ENCODE measurements at places on chromosomes 3 and 15.

DNA sequence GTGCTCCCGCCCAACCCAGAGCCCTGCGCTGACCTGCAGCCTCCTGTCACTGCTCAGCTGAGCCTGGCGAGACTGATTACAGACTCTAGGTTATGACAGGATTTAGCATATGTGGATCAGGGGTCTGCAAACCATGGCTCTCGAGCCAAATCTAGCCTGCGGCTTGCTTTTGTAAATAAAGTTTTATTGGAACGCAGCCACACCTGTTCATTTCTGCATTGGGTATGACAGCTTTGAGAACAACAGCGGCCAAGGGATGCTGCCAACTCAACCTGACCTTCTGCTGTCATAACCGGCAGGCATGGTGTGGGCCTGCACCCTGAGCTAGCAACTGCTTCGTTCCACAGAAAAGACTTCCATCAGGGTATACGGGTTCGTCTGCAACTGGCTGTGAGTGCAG is 50.5 kb upstream of the IQSEC1 start:
- no peak for DNase-seq

DNA sequence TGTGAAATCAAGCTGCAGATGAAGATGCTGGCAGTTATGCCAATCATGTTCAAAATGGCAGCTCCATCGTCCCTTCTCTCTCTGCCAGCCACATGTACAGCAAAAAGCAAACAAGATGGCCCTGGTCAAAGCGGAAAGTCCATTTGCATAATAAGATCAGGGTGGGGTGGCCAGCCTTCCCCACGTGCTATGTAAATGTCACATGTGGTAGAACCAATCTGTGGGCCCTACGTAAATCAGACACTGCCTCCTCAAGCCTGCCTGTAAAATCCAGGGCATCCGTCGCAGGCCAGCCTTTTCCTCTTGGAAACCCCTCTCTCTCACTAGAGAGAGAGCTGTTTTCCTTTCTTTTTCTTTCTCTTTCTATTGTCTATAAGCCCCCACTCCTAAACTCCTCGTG is 243.5 kb upstream of the KBTBD8 start:
- DNase-seq, result no peak

DNA sequence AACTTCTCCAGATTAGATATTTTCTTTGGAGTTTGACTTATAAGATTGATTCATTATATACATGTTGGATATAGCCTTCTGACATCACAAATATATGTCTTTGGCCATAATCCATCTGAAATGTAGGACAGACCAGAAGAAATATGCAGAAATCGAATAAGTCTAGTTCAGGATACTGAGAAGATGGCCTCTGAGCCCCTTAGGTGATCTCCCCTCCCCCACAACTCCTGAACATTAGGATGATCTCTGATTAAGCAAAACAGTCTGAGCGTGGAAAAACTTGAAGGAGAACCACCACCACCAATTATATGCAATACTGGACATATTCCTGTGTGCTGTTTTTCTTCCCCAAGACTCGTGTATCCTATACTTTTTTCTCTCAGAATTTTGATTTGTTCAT is 3.2 kb downstream of the SETD5 start:
- no peak for DNase-seq

DNA sequence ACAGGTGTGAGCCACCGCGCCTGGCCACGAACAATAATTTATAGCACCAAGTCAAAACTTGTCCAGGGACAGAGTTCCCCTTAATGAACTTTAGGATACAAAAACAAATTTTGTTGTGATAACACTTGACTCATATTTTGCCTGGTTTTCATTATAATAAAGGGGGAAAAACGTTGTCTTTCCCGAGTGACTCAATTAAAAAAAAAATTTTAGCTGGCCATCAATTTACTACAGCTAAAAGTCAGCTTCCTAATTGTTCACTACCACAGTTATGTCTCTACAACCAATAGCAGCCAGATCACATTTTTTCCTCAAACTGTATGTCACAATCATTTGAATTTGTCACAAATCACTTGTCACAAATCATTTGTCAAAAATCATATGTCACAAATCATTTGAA is 116.0 kb downstream of the P3H2 start:
- no peak for DNase-seq

- DNase-seq, result no peak
Observed at GRCh38 chr3:190849607-190850006, 12.9 kb downstream of the GMNC start.

DNA sequence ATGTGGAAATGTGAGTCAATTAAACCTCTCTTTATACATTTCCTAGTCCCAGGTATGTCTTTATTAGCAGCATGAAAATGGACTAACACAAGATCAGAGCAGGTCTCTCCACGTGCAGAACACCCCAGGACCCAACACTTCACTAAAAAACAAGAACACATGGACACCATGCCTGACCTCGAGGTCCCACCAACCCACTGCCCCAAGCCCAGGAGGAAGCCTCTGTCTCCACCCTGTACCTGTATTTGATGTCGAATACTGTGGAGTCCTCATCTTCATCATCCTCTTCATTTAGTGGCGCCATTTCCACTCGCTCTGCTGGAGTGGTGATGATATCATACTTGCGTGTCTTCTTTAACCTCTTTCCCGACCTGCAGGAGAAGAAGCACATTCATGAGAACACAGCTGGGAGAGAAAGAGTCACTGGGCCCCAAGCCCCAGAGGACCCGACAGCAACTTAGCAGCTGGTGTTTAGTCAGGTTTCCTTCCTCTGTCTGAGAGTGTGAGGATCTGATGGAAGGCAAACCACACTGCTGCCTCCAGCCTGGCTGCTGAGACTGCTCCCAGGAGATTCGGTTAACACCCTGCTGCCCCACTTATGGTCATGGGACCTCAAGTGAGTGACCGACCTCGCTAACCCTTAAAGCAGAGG is 25.5 kb downstream of the FAM174B start:
- DNase-seq, result no peak

GRCh38 chr3:145972851-145973250 is 188.1 kb downstream of the PLOD2 start:
- DNase-seq, result no peak

- no peak for DNase-seq
Observed at GRCh38 chr15:79903626-79904025, 6.8 kb upstream of the MTHFS start.

- DNase-seq, result no peak
Observed at GRCh38 chr3:100081986-100082692, 32.2 kb downstream of the FILIP1L start.

All from right forelimb (tissue), 1 donor.